Transverse colon (tissue), 4 donors: ENCODE measurements at places on chromosomes 11 and 22.

GRCh38 chr22:17842386-17842785 lies 68.1 kb upstream of the BID start:
- peaks cover 11% of the 10 kb centered on the region for H3K4me1 ChIP-seq
- H3K36me3 ChIP-seq, result peaks cover 5% of the 10 kb centered on the region
- peak; percentile 62 for DNase-seq
- peak overlapping the region; percentile 35 for H3K27ac ChIP-seq

DNA sequence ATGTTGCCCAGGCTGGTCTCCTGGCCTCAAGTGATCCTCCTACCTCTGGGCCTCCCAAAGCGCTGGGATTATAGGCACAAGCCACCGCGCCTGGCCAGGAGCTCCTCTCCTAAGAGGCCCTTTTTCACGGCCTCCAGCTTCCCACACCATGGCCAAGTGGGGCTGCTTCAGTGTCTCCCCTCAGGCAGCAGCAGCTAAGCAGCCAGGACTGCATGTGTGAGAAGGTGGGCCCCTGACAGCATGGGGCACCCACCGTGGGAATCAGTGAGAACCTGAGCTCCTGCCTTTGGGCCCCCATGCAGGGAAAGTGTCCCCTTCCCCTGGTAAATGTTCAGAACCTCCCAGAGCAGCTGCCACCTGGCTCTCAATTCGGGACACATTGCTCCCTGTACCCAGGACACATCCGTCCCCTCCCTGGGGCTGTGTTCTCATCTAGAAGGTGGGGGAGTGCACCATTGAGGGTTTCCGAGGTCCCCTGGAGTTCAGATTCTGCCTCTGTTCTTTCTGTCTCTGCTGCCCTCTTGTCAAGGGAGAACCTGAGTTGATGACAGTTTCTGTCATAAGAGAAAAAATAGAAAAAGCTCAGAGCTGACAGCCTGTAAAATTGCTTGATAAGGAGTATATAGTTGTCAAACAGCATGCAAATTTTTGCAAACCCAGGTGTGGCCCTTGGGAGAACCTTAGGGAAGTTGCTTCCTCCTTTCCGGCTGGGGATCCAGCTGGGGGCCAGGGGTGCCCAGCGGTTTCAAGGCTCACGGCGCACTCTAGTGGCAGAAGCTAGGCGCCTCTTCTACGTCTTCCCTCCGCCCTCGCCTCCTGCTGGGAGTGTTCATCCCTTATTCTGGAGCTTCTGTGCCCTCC lies 29.7 kb downstream of the FAM83F start:
- DNase-seq, result peak; percentile 82
- H3K27ac ChIP-seq, result peak overlapping the region; percentile 23
- peaks cover 4% of the 10 kb centered on the region for H3K4me1 ChIP-seq
- H3K36me3 ChIP-seq, result no peaks in the 10 kb centered on the region
- no peak overlapping the region for H3K4me3 ChIP-seq
- no peaks in the 10 kb centered on the region for H3K27me3 ChIP-seq

- DNase-seq, result peak; percentile 58
- peak overlapping the region; percentile 22 for H3K4me3 ChIP-seq
- peaks cover 26% of the 10 kb centered on the region for H3K4me1 ChIP-seq
- peak overlapping the region; percentile 81 for H3K27ac ChIP-seq
Observed at GRCh38 chr11:114650661-114651060, 27.7 kb upstream of the NXPE2 start.

DNA sequence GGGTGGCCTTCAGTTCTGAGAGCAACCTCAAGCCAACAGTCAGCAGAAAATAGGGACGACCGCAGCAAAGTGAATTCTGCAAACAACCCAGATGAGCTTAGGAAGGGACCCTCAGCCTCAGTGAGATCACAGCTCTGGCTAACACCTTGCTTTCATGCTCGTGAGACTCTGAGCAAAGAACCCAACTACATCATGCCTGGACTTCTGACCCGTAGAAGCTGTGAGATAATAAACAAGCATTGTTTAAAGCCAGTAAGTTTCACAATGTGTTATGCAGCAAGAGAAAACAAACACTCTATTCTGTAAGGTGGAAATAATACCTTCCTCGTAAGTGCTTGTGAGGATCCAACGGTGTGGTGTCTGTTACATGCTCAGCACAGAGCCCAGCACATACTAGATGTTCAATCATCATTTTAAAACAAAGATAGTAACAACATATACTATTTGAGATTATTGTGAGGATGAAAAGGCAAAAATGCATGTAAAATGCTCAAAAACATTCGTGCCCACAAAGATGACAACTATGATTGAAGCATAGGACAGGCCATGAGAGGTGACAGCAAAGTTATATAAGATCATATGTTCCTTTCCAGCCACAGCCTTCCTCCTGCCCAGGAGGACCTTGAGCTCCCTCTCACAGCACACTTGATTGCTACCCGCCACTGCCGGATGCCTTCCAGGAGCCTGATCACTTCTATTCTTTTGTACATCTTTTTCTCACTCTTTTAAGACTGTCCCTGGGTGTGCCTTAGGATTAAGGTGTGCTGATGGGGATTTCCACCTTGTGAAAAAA lies 433.3 kb downstream of the BUD13 start:
- H3K4me3 ChIP-seq, result no peak overlapping the region
- DNase-seq, result peak; percentile 20
- H3K27ac ChIP-seq, result no peak overlapping the region
- no peaks in the 10 kb centered on the region for H3K4me1 ChIP-seq

- no peak for DNase-seq
- H3K27ac ChIP-seq, result no peak overlapping the region
- H3K4me1 ChIP-seq, result no peaks in the 10 kb centered on the region
Observed at GRCh38 chr11:115119146-115119545, 385.1 kb downstream of the CADM1 start.

GRCh38 chr11:74195828-74196227 lies 24.7 kb downstream of the PPME1 start:
- H3K36me3 ChIP-seq, result no peaks in the 10 kb centered on the region
- no peaks in the 10 kb centered on the region for H3K27me3 ChIP-seq
- DNase-seq, result no peak
- no peak overlapping the region for H3K27ac ChIP-seq
